ENCODE measurements at places on chromosomes 7 and 10. TPM values are rescaled to one million over a fixed set of nuclear protein-coding genes. Genes with fewer than 3 reads are reported as not detected.

Gene HGF
- 0.42 TPM for polyA plus RNA-seq

- no peak for DNase-seq
Observed at GRCh38 chr7:45237788-45238461, 80.3 kb downstream of the RAMP3 start.

DNA sequence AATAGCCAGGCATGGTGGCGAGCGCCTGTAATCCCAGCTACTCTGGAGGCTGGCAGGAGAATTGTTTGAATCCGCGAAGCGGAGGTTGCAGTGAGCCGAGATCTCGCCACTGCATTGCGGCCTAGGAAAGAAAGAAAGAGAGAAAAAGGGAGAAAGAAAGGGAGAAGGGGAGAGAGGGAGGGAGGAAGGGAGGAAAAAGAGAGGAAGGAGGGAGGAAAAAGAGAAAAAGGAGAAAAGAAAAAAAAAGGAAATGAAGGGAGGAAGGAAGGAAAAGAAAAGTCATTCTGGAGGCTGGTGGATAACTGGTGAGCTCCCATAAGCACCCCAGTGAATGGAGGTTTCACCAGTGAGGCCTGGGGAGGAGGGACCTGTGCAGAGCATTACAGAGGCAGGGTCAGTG is 7.6 kb upstream of the OGDHL start:
- no peak for DNase-seq

GRCh38 chr10:77185696-77186095 is 451.9 kb downstream of the KCNMA1 start:
- no peak for DNase-seq

DNA sequence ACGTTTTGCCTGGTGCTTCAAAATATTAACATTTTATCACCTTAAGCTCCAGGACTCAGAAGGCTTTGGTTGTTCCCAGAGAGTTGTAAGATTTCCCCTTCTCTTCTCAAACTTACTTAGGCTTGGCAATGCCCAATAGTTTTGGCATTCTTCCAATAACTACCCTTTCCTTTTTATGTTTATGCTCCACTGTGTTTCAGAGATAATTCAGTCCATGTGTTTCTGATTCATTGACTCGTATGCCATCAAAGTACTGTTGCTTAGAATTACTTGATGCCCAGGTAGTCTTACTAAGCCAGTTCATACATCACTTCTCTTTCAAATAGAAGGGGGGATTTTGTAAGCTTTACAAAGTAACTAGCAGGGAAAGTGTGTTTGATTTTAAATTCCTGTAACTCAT is 66.6 kb downstream of the AGMO start:
- DNase-seq: no peak

GRCh38 chr7:94056796-94057207 is 52.6 kb upstream of the BET1 start:
- no peak for DNase-seq

- DNase-seq: no peak
Observed at GRCh38 chr10:93742633-93743349, 14.9 kb upstream of the LGI1 start.

DNA sequence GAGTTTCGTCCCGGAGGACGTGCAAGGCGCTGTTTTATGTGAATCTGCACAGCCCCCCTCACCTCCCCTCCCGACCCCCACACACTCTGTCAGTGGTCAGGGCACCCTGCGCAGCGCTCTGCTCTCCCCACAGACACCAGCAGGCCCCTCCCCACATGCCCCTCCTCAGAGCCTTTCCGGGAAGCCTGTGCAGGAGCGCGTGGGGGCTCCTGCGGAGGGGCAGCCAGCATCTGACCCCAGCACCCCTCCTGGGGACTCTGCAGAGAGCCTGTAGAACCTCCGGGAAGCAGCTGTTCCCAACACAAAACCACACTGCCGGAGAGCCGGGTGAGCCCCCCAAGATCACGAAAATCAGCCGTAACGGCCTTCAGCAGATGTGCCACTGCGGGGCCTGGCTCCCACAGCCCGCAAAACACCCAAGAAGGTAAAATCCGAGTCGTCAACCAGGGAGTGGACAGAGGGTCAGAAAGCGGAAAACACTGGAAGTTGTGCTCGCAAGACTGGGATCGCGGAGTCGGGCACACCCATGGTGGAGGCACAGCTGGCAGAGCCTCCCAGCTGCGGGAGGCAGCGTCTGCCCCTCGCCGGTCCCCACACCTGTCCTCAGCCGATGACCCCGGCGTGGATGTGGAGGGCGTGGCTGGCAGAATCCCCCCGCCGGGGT is 53.8 kb upstream of the PDGFA start:
- no peak for DNase-seq

DNA sequence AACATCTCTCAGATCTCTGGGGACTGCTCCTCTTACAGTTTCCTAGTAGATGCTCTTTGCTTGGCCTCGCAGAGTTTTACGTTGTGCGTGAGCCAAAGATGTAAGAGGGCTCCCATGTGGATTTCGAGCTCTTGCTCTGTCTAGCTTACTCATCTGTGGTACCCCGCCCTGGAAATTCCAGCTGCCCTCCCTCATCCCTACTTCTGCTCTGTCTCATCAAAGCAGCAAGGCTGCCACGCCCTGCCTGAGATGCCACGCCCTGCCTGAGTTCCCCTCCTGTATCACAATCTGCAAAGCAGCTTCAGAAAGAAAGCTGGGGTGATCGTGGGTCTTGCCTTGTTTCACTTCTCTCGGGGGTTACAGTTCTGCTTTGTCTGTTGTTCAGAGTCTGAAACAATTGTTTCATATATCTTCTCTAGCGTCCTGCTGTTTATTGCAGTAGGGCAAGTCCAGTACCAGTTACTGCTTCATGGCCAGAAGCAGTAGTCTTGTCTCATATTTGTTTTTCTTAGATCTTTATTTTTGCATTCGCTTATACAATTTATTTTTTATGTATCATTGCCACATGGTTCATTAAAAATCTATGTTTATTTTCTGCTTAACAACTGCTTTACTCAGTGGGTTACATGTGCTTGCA is 36.1 kb upstream of the CCNY start:
- DNase-seq: peak; percentile 37

Gene PTPRN2
- 0.61 TPM for polyA plus RNA-seq

- DNase-seq: no peak
Observed at GRCh38 chr7:105838627-105839231, 37.7 kb downstream of the ATXN7L1 start.

Gene AASS
- polyA plus RNA-seq: 90.1 TPM

DNA sequence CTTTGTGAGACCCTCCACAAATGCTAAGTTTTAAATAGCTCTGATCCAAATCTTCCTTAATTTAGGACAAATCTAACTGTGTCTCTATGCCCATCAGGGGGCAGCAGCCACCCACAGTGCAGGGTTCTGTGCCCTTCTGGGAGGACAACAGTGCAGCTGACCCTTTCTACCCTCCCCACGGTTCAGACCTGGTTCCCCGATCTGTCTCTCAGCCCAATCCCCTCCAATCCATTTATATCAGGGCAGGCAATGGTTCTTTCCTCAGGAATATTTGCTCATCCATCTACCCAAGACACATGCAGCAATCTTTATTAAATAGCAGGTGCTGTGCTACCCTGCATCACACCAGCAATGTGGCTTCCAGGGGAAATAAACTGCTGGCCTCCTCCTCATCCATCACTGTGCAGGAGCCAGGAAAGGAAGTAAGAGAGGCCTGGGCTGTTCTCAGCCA is 4.0 kb upstream of the RBM28 start:
- DNase-seq: peak; percentile 49

Gene SPDYE3
- 0.15 TPM for polyA plus RNA-seq

GRCh38 chr7:23696916-23697441 is 13.0 kb upstream of the STK31 start:
- peak; percentile 14 for DNase-seq

DNA sequence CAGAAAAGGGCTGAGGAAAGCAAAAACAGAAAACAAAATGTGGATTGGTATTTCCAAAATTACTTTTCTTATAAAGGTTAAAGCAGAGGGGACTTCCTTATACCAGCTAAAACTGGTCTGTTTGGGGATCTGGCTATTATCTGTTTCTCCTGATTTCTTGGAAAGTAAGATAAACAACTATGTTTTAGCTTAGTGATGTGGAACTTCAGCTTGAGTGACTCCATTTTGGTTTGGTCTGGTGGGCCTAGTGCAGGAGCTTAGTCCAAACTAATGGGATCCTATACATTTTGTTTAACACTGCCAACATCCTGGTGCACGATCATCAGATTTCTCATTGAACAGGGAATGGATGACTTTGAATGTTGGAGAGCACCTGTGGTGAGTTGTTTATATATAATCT is 283.5 kb downstream of the ADK start:
- DNase-seq: no peak

DNA sequence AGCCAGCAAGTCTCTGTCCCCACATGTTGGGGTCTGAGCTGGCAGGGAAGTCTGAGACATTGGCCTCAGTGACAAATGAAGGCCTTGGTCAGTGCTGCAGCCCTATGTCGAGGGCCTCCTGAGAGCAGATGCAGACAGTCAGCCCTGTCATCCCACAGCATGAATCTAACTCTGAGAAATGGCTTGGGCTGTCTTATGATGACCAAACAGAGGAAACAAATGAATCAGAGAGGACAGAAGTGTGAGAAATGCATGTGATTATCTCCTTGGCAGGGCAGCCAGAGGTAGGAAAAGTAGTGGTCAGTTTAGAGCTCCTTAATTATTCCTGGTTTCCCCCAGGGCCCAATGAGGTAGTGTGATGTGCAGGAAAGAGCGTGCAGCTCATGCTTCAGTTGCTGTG is 287.6 kb downstream of the SORCS3 start:
- no peak for DNase-seq

Gene POM121C
- 17.4 TPM for polyA plus RNA-seq

- DNase-seq: no peak
Observed at GRCh38 chr10:63240807-63241206, 107.7 kb downstream of the NRBF2 start.

Gene C7orf33
- not detected for polyA plus RNA-seq

Gene DENND11
- 3.5 TPM for polyA plus RNA-seq

DNA sequence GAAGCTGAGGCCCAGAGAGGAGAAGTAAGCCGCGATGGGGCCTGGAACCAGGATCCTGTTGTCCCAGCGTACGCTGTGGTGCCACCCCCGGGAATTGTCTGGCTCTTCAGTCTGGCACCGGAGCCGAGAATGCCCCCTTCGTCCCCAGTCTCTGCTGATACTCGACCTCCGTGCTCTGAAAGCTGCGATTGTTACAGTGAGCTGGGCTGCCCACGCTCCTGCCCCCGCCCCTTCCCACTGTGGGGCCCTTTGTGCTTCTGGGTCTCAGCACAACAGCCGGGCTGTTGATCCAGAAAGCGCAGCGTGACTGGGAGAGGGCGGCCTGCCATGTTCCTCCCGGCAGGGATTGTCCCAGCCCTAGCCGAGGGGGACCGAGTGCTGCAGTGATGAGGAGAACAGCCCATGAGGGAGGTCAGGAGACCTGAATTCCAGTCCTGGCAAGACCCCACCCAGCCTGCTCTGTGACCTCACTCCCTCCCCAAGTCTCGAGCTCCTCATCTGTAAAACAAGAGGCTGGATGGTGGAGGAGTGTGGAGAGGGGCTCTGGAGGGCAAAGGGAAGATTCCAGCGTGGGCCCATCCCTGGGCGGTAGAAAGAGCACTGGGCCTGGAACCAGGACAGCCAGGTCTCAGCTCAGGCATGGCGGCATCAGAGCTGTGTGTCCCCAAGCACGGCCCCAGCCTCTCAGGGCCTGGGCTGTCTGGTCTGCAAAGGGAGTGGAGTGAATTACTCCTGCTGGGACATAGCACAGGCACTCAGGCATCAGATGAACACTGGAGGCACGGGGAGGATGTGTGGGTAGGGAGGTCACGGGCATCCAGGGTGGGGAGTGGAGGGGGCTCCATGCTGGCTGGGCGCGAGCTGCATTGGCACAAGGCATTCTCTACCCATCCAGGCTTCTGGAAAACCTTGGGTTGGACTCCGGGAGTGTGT is 43.6 kb downstream of the TSPAN15 start:
- no peak for DNase-seq

GRCh38 chr10:113616244-113617074 is 47.4 kb downstream of the NRAP start:
- DNase-seq: no peak

- no peak for DNase-seq
Observed at GRCh38 chr7:26305090-26305868, 13.6 kb downstream of the SNX10 start.

All from heart left ventricle (tissue), 16 donors.